ENCODE measurements at places on chromosomes 3 and 15. TPM values are rescaled to one million over a fixed set of nuclear protein-coding genes. Genes with fewer than 3 reads are reported as not detected.

ONECUT1 gene
- not detected for total RNA-seq

RPL14 gene
- total RNA-seq: 369 TPM

TEX55 gene
- total RNA-seq: not detected

ARGFX gene
- total RNA-seq: not detected

AP3B2 gene
- 4.6 TPM for total RNA-seq

GPR156 gene
- total RNA-seq: 0.33 TPM

WDR93 gene
- 0.80 TPM for total RNA-seq

IMPG2 gene
- 0.32 TPM for total RNA-seq

GRIP2 gene
- total RNA-seq: 0.16 TPM

REC114 gene
- not detected for total RNA-seq

TEX264 gene
- 80.5 TPM for total RNA-seq

- DNase-seq: no peak
- H3K4me3 ChIP-seq: no peak overlapping the region
- no peaks in the 10 kb centered on the region for H3K27me3 ChIP-seq
These were observed 45.4 kb downstream of the TMCO5A start for GRCh38 chr15:37979671-37980409.

DNA sequence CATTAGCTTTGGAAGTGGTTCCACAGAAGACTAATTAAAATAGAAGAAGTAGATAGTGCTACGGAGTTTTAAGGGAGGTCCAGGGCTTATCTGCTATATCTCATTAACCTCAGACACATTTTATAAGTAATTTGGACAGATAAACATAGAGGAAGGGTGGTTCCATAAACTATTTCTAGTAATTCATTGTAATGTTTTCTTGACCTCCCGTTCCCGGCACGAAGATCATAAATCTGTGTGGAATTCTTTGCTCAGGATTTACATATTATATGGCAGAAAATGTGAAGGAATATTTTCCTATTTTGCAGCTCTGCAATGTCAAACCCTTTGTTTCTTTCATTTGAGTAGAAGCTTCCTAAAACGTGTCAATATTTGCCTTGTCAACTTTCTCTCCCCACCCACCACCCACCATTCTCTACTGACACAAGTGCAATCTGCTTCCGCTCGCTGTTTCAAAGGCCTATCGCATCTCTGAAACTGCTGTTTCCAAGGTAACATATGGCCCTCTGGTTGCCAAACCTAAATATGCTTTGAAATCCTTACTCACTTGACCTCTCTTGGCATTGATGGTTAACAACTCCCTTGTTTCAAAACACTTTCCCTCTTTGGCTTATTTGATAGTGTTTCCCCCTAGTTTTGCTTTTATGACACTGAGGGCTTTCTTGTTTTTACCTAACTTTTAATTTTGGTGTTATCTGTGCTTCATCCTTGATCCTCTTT is 21.4 kb upstream of the PLSCR5 start:
- H3K27me3 ChIP-seq: no peaks in the 10 kb centered on the region
- H3K36me3 ChIP-seq: no peaks in the 10 kb centered on the region
- H3K27ac ChIP-seq: no peak overlapping the region
- DNase-seq: no peak

GRCh38 chr3:155233213-155233612 is 60.3 kb downstream of the STRIT1 start:
- no peaks in the 10 kb centered on the region for H3K4me1 ChIP-seq
- DNase-seq: no peak
- no peaks in the 10 kb centered on the region for H3K36me3 ChIP-seq

DNA sequence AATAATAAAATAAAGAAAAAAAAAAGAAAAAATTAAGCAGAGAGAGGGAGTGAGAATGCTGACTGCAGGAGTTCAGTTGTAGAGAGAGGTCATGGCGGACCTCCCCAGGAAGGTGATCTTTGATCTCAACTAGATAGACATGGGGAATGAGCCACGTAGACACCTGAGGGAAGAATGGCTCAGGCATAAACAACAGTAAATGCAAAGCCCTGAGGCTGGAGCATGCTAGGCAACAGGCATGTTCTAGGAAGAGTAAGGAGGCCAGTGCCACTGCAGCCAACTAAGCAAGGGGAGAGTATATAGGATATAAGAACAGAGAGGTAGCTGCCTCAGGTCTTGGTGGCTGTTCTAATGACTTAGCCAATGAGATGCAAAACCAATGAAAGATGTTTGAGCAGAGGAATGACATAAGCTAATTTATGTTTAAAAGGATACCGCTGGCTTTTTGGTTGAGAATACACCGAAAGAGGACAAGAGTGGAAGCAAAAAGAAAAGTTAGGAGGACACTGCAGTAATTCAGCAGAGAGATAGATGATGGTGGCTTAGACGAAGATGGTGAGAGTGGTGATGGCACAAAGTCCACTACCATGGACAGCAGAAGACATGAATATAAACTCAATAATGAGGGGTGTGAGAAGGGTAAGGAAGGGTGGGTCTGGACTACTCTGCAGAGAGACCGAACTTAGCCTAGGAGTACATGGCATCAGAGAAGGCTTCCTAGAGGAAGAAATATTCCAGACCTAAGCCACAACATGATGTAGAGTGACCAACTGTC is 174.6 kb downstream of the P3H2 start:
- DNase-seq: no peak
- no peaks in the 10 kb centered on the region for H3K4me1 ChIP-seq
- no peaks in the 10 kb centered on the region for H3K27me3 ChIP-seq
- H3K4me3 ChIP-seq: no peak overlapping the region
- no peaks in the 10 kb centered on the region for H3K36me3 ChIP-seq
- no peak overlapping the region for H3K27ac ChIP-seq

DNA sequence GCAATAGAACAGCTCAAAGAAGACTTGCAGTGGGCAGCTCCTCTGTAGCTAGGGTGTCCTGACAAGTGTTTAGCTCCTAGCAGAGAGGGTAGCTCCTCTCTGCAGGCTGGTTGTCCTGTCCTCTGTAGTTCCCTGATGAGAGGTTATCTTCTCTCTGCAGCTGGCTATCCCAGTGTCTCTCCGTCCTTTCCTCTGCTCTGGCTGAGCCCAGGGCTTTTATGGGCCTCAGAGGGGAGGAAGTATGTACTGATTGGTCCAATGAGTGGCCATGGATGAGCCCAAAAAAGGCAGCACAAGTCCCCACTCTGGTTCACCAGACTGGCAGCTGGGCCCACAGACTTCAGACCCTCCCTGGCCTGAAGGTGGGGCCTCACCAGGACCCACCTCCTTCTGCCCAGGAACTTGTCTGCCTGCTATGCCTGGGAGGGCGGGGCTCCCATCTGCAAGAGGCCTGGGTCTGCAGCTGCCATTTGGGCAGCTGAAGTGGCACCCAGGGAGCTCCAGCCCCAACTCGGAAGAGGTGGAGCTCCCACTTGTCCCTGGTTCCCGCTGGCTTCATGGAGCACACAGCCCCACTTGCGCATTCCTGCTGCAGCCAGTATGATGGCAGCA is 27.2 kb upstream of the MEX3B start:
- no peak overlapping the region for H3K27ac ChIP-seq
- H3K36me3 ChIP-seq: no peaks in the 10 kb centered on the region
- no peaks in the 10 kb centered on the region for H3K27me3 ChIP-seq

- peak; percentile 25 for DNase-seq
- H3K36me3 ChIP-seq: no peaks in the 10 kb centered on the region
- H3K27me3 ChIP-seq: no peaks in the 10 kb centered on the region
These were observed 51.5 kb downstream of the MYL3 start for GRCh38 chr3:46811615-46812236.

- no peak overlapping the region for H3K4me3 ChIP-seq
- no peak for DNase-seq
- no peak overlapping the region for H3K27ac ChIP-seq
- no peaks in the 10 kb centered on the region for H3K27me3 ChIP-seq
- no peaks in the 10 kb centered on the region for H3K4me1 ChIP-seq
- H3K36me3 ChIP-seq: no peaks in the 10 kb centered on the region
These were observed 49.2 kb downstream of the LDHAL6B start for GRCh38 chr15:59255680-59256336.

DNA sequence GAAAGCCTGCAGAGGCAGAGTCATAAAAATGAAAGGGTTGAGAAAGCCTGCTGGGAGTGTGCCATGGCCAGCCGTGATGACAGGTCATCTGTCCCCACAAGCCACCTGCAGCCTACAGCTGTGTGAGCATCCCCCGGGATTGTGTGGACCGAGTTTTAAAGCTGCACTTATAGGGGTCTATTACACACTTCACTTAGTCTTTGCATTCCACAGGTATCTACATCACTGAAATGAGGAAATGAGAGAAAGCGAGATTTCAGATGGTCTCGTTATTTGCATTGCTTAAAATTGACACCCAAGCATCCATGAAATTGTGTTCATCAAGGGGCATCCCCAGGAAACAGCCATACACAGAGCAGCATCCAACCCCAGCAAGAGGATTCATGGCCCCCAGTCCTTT is 137.6 kb upstream of the TRIM42 start:
- H3K4me3 ChIP-seq: no peak overlapping the region
- DNase-seq: no peak
- H3K27ac ChIP-seq: no peak overlapping the region
- H3K36me3 ChIP-seq: no peaks in the 10 kb centered on the region
